ENCODE measurements at places on chromosomes 5 and 9. TPM values are rescaled to one million over a fixed set of nuclear protein-coding genes. Genes with fewer than 3 reads are reported as not detected.

The FLT4 gene
- total RNA-seq, result 1.0 TPM

DNA sequence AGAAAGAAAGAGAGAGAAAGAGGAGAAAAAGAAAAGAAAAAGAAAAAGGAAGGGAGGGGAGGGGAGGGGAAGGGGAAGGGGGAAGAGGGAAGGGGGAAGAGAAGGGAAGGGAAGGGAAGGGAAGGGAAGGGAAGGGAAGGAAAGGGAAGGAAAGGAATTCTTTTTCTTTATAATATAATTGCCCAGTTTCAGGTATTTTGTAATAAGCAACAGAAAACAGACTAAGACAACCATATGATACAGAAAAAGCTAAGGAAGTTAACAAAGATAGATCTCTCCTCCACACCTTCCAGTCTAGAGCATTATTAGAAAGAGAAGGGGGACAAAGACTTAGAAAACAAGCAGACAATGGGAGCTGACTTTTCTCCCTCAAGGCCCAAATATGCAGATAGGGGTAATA is 31.0 kb downstream of the MEIKIN start:
- H3K4me1 ChIP-seq, result no peaks in the 10 kb centered on the region
- H3K27ac ChIP-seq, result no peak overlapping the region
- no peak for DNase-seq
- no peaks in the 10 kb centered on the region for H3K36me3 ChIP-seq
- no peaks in the 10 kb centered on the region for H3K27me3 ChIP-seq

The CAMK2A gene
- 0.09 TPM for total RNA-seq

The PCDHB14 gene
- 0.38 TPM for total RNA-seq

The RNF224 gene
- total RNA-seq, result 0.05 TPM

- no peak for DNase-seq
- no peaks in the 10 kb centered on the region for H3K4me1 ChIP-seq
- H3K36me3 ChIP-seq, result no peaks in the 10 kb centered on the region
- no peaks in the 10 kb centered on the region for H3K27me3 ChIP-seq
- H3K27ac ChIP-seq, result no peak overlapping the region
These were observed 480.9 kb upstream of the CD180 start for GRCh38 chr5:67677422-67677970.

The KIF12 gene
- 7.8 TPM for total RNA-seq

- H3K27me3 ChIP-seq, result no peaks in the 10 kb centered on the region
- no peak for DNase-seq
- no peaks in the 10 kb centered on the region for H3K4me1 ChIP-seq
- H3K4me3 ChIP-seq, result no peak overlapping the region
These were observed 578.4 kb downstream of the CCDC171 start for GRCh38 chr9:16131264-16131663.

The ARSI gene
- 0.76 TPM for total RNA-seq

The LRRC26 gene
- 0.28 TPM for total RNA-seq

- DNase-seq, result no peak
- H3K4me1 ChIP-seq, result no peaks in the 10 kb centered on the region
- no peak overlapping the region for H3K4me3 ChIP-seq
- H3K27ac ChIP-seq, result no peak overlapping the region
- no peaks in the 10 kb centered on the region for H3K27me3 ChIP-seq
- H3K36me3 ChIP-seq, result peaks cover 25% of the 10 kb centered on the region
These were observed 11.2 kb downstream of the KLHL9 start for GRCh38 chr9:21324047-21324446.

The SNAPC3 gene
- total RNA-seq, result 24.0 TPM

DNA sequence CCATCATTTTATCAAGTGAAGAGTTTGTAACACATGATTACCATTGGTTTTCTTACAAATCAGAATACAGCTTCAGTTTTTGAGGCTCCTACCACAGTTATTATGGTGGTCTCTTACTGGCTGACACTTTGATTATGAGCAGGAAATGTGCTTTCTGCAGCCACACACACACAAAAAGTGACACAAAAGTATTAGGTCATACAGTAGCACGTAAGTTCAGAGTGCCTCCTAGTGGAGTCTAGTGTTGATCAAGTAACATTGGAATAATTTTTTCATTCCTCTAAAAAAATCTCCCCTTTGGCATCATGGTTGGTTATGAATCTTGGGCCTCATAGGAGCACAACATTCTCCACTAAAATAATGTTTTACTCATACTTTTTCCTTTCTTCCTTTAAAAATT is 37.6 kb downstream of the PAM start:
- no peaks in the 10 kb centered on the region for H3K4me1 ChIP-seq
- H3K36me3 ChIP-seq, result no peaks in the 10 kb centered on the region
- H3K4me3 ChIP-seq, result no peak overlapping the region
- no peaks in the 10 kb centered on the region for H3K27me3 ChIP-seq

The GRIN3A gene
- 0.14 TPM for total RNA-seq

The ZNF354B gene
- 11.9 TPM for total RNA-seq

The OR13C5 gene
- not detected for total RNA-seq

DNA sequence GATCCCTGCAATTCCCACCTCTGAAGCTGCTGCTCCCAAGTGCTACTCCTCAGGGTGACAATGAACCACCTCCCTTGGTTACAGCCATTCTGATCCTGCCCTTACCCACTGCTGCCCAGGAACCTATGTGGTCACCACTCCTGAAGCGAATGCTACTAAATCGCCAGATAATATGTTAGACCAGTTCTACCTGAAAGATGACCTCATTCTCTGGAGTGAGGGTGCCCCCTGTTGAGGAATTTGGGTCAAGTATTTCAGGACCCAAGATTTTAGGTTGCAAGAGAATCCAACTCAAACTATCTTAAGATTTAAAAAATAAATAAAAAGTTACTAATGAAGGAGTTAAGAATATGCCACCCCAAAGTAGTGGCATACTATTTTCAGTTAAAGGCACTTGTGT is 5.8 kb upstream of the SNAPC3 start:
- no peak overlapping the region for H3K27ac ChIP-seq
- peaks cover 5% of the 10 kb centered on the region for H3K4me1 ChIP-seq
- no peaks in the 10 kb centered on the region for H3K36me3 ChIP-seq
- peak; percentile 15 for DNase-seq
- no peak overlapping the region for H3K4me3 ChIP-seq
- no peaks in the 10 kb centered on the region for H3K27me3 ChIP-seq

- H3K36me3 ChIP-seq, result peaks cover 3% of the 10 kb centered on the region
- DNase-seq, result no peak
- no peak overlapping the region for H3K4me3 ChIP-seq
- H3K27ac ChIP-seq, result no peak overlapping the region
- H3K27me3 ChIP-seq, result no peaks in the 10 kb centered on the region
- peaks cover 22% of the 10 kb centered on the region for H3K4me1 ChIP-seq
These were observed 254.2 kb downstream of the ARHGAP26 start for GRCh38 chr5:143024228-143024920.

The SOWAHA gene
- 1.0 TPM for total RNA-seq

GRCh38 chr5:96288845-96289185 is 144.2 kb downstream of the PCSK1 start:
- DNase-seq, result no peak
- H3K27ac ChIP-seq, result no peak overlapping the region
- H3K27me3 ChIP-seq, result no peaks in the 10 kb centered on the region
- no peaks in the 10 kb centered on the region for H3K36me3 ChIP-seq
- H3K4me1 ChIP-seq, result no peaks in the 10 kb centered on the region

DNA sequence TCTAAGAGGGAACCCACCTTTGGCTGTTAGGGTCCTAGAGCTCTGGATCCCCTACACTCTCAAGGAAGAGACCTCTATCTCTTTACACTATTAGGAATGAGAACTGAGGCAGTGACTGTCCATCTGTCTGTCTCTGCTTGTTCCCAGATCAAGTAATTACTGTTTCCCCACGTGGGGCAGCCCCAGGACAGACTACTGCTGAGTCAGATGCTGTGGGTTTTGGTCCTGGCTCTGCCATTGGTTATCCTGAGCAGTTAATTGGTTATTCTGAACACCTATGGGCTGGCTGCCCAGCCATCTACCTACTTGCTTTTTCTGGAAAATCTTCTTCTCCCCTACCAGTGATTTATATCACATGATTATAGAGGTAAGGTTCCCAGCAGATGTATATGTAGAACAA is 33.3 kb downstream of the FBXO10 start:
- no peak overlapping the region for H3K4me3 ChIP-seq
- H3K27ac ChIP-seq, result no peak overlapping the region
- peaks cover 2% of the 10 kb centered on the region for H3K36me3 ChIP-seq
- no peak for DNase-seq

DNA sequence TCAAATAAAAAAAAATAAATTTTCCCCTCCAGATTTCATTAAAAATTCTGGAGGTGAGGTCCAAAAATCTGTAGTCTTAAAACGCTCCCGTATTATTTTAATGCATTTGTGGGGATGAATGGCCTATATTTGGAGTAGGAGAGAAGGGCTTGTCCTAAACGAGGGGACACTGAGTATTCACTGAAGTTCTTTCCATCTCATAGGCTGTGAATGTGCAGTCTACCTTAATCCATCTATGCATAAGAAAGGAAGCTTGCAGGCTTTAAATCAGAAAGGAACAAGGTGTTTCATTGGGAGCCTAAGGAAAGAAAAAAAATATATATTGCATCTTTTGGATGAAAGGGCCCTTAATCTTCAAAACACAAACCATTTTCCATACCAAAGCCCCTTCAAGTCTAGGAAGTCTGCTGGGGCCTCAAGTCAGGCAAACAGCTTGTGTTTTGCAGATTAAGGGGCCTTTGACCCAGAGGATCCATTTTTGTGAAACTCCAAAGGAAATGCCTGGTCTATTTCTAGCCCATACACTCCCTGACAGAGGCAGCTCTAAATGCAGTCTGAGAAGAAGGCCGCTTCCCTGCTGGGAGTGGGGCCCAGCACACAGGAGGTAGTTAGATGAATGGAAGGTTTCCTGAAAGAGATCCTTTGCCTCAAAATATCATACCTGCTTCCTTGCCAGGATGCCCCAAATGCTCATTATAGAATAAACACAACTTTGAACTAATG is 35.6 kb downstream of the BRINP1 start:
- no peaks in the 10 kb centered on the region for H3K27me3 ChIP-seq
- H3K4me1 ChIP-seq, result no peaks in the 10 kb centered on the region
- H3K4me3 ChIP-seq, result no peak overlapping the region
- no peaks in the 10 kb centered on the region for H3K36me3 ChIP-seq
- H3K27ac ChIP-seq, result no peak overlapping the region
- no peak for DNase-seq

DNA sequence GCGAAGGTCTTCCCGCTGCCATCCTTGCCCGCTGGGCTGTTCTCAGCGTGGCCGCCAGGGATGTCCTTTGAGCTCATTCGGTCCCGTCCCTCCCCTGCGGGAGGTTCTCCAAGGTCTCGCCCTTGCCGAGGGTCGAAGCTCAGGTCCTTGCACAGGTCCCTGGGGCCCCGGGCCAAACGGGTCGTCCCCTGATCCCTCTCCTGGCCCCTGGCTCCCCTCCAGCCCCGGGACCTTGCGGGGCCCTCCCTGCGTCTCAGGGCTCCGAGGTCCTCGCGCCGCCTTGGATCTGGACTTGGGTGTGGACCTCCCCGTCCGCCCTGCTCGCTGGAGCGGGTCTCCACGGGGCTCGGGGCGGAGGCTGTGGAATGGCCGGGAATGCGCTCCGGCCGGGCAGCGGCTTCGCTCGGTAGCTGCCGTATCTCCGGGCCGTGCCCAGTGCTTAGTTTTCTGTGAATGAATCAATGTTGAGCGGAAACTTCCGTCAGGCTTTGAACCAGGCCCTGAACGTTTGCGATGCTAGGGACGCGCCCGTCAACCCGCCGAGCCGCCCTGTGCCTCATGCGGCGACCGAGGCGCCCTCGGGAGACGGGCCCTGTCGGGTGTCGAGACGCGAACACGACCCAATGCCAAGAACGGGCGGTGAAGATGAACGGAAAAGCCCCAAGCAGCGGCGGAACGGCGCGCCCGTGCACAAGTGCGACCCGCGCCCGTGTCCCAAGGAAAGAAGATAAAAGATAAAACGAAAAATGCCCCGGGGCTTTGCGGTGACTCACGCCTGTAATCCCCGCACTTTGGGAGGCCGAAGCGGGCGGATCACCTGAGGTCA is 780 bp downstream of the RNU6ATAC start:
- peaks cover 13% of the 10 kb centered on the region for H3K27me3 ChIP-seq
- H3K4me1 ChIP-seq, result peaks cover 4% of the 10 kb centered on the region
- no peak for DNase-seq
- peaks cover 7% of the 10 kb centered on the region for H3K36me3 ChIP-seq
- peak overlapping the region; percentile 78 for H3K27ac ChIP-seq

- H3K27me3 ChIP-seq, result no peaks in the 10 kb centered on the region
- H3K4me3 ChIP-seq, result no peak overlapping the region
- no peaks in the 10 kb centered on the region for H3K36me3 ChIP-seq
- DNase-seq, result no peak
- H3K27ac ChIP-seq, result no peak overlapping the region
These were observed 303.5 kb upstream of the ST8SIA4 start for GRCh38 chr5:101206534-101206933.

- no peak for DNase-seq
- H3K4me3 ChIP-seq, result no peak overlapping the region
- H3K4me1 ChIP-seq, result peaks cover 9% of the 10 kb centered on the region
- H3K27ac ChIP-seq, result no peak overlapping the region
- H3K36me3 ChIP-seq, result no peaks in the 10 kb centered on the region
These were observed 32.5 kb downstream of the FAM169A start for GRCh38 chr5:74833537-74834266.

The IFNB1 gene
- total RNA-seq, result 0.05 TPM

- no peak overlapping the region for H3K27ac ChIP-seq
- no peaks in the 10 kb centered on the region for H3K4me1 ChIP-seq
- H3K4me3 ChIP-seq, result no peak overlapping the region
- peaks cover 15% of the 10 kb centered on the region for H3K36me3 ChIP-seq
- DNase-seq, result no peak
- H3K27me3 ChIP-seq, result no peaks in the 10 kb centered on the region
These were observed 93.8 kb downstream of the CSNK1G3 start for GRCh38 chr5:123605822-123606221.

DNA sequence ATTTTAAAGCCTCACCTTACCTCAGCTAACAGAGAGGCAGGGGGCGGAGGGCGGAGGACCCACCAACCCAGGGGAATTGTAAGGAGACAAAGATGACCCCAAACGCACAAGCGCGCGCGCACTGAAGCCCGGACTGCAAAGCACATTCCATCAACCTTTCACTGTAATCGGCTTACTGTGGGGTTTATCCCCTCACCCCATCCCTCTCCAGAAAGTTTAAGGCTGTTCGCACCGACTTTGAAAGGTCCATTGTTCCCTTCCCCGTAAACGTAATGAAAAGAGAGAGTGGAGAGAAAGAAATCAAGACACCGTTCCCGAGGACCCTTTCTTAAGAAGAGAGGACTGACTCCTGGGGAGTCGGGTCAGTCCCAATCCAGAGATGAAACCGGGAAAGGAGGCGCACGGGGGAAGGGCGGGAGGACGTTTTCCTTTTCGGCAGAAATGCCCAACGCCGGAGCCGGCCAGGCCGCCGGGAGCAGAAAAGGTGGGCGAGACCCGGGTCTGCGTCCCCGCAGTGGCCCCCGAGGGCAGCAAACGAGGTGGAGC is 464 bp downstream of the CEMIP2 start:
- H3K27me3 ChIP-seq, result peaks cover 26% of the 10 kb centered on the region
- peaks cover 22% of the 10 kb centered on the region for H3K4me1 ChIP-seq
- DNase-seq, result peak; percentile 9
- peak overlapping the region; percentile 92 for H3K27ac ChIP-seq
- H3K36me3 ChIP-seq, result no peaks in the 10 kb centered on the region
